Stimulated activated CD8-positive, alpha-beta memory T cell treated with anti-CD3 and anti-CD28 coated beads, Interleukin-4, amount 100 ng/mL, for 24 hours (primary cell): ENCODE measurements at places on chromosomes 1 and 21.

- no peak for DNase-seq
Measured at GRCh38 chr1:225735252-225736149, 42.1 kb upstream of the SRP9 start.

GRCh38 chr1:52676249-52676903 lies 21.8 kb downstream of the COA7 start:
- no peak for DNase-seq

DNA sequence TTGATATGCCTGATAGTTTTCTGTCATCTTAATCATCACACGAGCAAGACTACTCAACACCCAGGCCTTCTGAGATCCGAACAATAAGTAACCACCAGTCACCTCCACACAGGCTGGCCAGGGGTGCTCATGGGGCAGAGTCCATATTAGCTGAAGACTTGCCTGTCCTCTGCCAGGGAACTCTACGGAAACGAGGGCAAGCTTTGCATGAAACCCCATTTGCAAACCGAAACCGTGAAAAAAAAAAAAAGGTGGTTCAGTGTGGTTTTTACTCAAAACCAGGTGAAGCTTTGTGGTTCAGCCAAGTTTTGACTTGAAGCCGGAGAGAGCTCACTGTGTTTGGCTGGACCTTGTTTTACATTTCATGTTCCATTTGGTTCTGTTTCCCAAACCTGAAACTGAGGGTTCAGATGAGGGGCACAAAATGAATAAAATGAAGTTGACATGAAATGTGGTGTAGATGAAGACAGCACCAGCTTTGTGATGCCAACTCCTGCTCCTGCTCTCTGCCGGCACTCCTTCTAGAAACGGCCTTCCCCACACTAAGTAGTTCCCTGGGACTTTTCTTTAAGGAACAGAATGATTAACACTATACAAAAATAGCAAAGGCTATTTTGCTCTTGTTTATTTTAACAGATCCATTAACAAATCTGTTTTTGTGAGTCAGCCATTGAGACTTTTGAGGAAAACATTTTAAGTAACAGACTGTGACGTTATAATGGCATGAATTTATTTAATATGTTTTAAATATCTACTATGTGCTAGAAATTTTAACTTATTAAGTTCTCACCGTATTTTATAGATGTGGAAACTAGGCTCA lies 74.7 kb downstream of the RUNX1 start:
- DNase-seq = no peak

- no peak for DNase-seq
Measured at GRCh38 chr1:182962554-182963115, 9.7 kb upstream of the SHCBP1L start.

DNA sequence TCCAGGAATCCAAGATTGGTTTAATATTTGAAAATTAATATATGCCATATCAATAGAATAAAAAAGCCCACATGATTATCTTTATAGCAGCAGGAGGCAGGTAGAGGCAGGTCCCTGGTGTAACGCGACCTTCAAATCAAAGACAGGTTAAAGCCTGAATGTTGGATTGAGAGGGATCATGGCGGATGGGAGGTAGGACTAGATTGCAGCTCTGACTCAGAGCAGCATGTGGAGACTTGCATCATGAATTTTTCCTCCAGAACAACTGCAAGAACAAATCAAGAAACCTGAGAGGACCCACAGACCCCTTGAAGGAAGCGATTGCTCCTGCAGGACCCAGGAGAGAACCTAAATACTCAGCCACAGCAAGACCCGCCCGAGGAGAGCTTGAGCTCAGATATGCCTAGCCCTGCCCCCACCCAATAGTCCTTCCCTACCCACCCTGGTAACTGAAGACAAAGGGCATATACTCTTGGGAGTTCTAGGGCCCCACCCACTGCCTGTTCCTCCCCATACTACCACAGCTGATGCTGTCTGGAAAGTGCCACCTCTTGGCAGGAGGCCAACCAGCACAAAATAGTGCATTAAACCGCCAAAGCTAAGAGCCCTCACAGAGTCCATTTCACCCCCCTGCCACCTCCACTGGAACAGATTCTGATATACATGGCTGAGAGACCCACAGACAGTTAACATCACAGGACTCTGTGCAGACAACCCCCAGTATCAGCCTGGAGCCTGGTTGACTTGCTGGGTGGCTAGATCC lies 19.5 kb downstream of the S100B start:
- no peak for DNase-seq

DNA sequence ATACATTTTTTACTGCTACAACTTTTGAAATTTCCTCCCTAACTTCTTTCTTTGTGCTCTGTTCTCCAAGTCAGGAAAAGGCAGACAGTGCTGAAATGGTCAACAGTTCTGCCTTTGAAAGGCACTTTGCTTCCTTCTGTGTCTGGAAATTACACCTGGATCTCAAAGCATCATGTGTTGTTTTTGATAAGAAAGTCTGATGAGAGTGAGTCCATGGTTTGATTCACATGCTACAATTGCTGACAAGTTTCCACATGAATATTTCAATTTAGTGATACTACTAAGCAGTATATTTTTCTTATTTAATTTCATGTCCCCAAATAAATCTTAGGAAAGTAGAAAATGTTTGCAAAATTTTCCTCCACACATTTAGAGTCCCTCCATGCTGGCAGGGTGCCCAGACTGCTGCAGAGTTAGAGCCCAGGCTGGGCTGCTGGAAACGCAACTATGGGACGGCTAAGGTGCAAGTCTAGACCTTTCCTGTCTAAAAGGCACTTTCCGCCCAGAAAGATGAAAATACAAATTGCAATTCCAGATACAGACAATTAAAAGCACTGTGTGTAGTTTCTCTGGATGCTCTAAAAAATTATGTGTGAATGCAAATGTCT lies 96.6 kb upstream of the RUNX1 start:
- no peak for DNase-seq

DNA sequence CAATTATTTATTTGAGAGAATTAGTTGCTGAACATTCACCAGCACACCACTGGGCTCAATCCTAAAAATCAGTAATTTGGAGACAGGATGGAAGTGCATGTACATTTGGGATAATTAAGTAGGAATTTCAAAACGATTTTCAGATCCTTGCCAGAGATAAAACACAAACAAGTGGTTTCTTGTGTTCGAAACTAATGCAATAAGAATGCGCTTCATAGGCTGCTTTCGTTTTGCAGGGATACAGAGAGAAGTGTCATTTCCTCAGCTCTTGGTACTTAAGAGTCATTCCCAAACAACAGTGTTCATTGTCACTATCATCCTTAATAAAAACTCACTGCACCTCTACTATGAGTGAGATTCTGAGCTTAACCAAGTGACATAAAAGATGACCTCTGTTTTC lies 20.6 kb upstream of the USP24 start:
- no peak for DNase-seq

DNA sequence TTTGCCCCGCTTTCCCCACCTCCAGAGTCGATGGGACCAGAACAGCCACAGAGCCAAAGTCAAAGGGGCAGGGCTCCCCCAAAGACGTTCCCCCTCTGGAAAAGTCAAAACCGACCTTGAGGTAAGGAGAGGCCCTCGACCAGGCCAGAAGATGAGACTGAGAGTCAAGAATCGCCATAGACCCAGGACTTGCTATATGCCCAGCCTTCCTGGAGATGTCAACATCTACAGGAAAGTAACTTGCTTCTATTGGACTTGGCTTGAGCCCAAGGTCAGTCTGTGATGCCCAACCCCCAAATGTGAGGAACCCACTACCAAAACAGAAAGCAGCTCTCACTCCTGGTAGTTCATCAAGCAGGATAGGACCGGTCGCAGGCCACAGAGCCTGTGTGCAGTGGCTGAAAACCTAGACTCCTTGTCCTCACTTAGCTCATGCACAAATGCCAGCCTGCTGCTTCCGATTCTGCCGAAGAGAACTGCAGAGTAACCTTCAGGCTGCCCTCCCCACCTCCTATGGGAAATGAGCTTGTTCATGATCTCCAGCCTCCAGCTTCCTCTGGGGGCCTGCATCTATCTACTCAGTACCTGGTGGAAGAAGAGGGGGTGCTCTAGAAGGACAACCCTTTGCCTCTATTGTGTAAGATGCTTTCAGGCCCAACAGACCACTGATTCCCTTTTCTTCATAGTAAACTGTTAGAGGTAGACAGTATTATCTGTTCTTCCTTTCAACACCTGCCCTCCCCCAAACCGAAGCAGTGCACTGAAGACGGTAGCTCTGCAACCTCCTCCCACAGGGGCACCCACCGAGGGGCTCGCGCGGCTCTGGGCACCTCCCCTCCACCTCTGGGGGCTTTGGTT lies 1.4 kb downstream of the ACOT7 start:
- no peak for DNase-seq

- no peak for DNase-seq
Measured at GRCh38 chr21:26835027-26835713, 10.0 kb downstream of the ADAMTS1 start.

- no peak for DNase-seq
Measured at GRCh38 chr1:51506537-51506936, 12.5 kb downstream of the EPS15 start.

DNA sequence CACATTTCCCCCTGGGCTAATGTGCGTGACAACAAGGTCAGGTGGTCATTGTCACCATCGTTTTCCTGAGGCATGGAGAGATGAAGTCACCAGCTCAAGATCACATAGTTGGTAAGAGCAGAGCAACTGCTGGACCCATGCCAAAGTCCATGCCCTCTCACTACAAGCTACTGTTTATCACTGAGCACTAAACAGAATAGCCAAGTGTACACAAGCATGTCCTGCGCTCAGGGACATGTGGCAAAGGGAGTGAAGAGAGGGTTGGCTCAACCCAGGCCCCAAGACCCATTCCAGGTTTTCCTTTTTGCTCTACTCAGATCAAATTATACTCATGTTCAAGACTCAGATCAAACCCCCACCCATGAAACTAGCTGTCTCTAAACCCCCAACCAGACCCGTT lies 20.8 kb downstream of the LRRC52 start:
- DNase-seq = no peak

- no peak for DNase-seq
Measured at GRCh38 chr21:45523411-45524101, 18.7 kb downstream of the SLC19A1 start.
